ENCODE measurements at places on chromosomes 1 and 21.

DNA sequence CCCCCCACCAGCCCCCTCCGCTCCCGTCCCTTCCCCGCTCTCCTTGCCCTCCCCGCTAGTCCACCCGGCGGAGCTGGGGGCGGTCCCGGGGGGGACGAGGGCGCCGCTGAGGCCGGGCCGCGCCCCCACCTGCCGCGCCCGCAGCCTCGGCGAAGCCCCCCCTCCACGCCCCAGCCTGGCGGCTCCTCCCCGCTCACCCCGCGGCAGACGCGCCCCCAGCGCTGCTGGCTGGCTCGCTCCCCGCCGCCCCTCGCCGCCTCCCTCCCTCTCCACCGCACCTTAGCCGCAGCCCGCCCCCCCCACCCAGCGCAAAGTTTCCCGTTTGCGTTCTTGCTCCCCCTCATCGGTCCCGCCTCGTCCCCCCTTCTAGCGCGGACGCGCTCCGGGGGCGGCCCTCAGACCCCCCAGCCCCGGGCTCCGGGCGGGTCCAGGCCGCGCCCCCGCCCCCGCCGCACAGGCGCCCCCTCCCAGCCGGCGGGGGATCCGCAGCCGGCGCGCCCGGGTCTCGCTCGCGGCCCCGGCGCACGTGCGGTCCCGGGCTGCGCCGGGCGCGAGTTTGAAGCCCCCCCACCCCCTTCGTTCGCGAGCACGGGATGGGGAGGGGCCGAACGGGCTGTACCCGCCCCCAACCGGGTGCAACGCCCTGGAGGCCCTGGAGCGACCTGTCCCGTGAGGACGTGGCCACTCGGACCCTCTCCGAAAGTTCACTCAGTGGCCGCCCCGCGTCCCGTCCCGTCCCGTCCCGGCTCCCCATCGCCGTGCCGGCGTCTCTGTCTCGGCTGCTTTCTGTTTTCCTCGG is 623 bp downstream of the PTPRF start:
- DNase-seq = peak; percentile 61

DNA sequence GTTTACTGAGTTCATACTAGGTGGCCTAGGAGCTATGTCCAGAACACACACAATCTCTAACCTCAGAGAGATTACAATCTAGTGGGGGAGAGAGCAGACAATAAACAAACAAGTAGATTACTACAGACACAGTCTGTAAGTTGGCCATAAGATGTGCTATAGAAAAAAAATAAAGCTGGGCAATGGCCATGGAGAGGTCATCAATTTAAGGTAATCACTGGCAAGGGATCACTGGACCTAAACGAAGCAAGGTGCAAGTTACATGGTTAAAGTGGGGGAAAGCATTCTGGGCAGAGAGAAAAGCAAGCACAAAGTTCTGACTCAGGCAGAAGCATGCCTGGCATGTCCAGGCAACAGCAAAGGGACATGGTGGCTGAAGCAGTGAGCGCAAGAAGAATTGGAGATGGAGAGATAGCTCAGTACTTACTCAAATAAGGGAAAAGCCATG is 147.0 kb downstream of the RERE start:
- no peak for DNase-seq

- DNase-seq = no peak
Observed at GRCh38 chr1:174051956-174052355, 29.8 kb upstream of the RC3H1 start.

- no peak for DNase-seq
Observed at GRCh38 chr1:235632506-235633401, 16.8 kb downstream of the GNG4 start.

DNA sequence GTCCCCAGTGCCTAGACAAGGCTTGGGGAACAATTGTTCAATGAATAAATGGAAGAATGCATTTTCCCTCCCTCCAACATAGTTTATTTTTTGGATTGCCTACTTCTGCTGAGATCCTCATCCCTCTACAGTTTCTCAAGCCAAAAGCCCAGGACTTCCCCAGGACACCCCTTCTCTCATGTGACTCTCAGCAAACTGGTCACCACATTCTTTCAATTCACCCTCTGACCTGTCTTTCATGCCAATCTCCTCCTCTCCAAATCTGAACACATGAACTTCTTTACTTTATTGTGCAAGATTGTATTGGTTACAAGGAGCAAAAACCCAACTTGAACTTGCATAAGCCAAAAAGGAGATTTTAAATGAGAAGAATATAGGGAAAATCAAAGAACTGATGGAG is 103.2 kb upstream of the JUN start:
- no peak for DNase-seq

GRCh38 chr1:217747156-217747769 is 116.1 kb downstream of the SPATA17 start:
- no peak for DNase-seq

- DNase-seq = no peak
Observed at GRCh38 chr1:244347942-244348341, 103.8 kb downstream of the ADSS2 start.

DNA sequence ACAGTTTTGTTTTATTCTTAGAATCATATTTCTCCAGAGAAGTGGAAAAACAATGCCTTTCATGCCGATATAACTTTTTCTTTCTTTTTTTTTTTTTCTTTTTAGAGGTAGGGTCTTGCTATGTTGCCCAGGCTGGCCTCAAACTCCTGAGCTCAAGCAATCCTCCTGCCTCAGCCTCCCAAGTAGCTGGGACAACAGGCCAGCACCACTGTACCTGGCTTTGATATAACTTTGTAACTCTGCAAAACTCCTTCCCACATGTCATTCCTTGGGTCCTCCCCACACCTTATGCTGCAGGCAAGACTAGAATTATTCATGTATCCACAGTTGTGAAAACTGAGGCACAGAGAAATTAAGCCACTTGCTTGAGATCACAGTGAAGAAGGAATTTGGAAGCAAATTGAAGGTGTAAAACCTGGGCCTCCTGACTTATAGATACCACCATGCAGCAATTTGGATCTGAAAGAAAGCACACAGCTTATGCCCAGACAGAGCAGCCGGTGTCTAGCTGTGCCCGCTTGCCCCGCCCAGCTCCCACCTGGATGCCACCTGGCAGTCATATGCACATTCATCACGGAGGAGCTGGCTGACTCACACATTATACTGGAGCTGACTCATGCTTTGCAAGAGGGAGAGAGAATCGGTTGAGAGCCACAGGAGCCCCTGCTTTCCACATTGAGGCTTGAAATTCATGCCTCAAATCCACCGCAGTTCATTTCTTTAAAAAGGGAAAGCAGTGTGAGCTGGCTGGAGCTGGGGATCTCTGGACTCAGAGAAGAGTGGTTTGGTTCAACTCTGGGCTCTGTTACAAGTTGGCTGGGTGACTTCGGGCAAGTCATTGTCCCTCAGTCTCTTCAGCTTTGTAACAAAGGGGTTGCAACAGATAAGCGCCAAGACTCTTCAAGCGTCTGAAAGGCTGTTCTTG is 8.3 kb upstream of the SLC2A1 start:
- no peak for DNase-seq

Data from nephron progenitor cell (in vitro differentiated cells).